NCI-H526 (cell line): ENCODE measurements at places on chromosomes 16 and 17.

DNA sequence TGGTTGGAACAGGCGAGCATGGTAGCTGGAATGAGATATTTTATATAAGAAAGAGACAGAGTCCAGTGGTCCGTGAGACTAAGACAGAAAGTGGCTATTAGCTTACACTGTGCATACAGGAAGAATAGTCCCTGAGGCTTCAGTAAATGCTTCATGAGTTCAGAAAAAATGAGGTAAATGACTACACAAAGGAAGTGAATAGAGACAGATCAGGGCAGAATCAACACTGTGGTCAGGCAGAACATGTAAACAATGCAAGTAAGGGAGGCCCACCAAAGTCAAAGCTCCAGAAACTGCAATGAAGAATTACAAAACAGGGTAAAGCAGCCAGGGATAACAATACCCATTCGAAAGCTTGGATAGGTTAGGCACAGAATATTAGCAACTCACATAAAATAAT is 4.8 kb downstream of the ABCA10 start:
- no peak for DNase-seq

GRCh38 chr16:4460936-4461249 is 13.5 kb downstream of the NMRAL1 start:
- no peak for DNase-seq

- DNase-seq, result no peak
These were observed 34.1 kb downstream of the GLP2R start for GRCh38 chr17:9859781-9860180.

DNA sequence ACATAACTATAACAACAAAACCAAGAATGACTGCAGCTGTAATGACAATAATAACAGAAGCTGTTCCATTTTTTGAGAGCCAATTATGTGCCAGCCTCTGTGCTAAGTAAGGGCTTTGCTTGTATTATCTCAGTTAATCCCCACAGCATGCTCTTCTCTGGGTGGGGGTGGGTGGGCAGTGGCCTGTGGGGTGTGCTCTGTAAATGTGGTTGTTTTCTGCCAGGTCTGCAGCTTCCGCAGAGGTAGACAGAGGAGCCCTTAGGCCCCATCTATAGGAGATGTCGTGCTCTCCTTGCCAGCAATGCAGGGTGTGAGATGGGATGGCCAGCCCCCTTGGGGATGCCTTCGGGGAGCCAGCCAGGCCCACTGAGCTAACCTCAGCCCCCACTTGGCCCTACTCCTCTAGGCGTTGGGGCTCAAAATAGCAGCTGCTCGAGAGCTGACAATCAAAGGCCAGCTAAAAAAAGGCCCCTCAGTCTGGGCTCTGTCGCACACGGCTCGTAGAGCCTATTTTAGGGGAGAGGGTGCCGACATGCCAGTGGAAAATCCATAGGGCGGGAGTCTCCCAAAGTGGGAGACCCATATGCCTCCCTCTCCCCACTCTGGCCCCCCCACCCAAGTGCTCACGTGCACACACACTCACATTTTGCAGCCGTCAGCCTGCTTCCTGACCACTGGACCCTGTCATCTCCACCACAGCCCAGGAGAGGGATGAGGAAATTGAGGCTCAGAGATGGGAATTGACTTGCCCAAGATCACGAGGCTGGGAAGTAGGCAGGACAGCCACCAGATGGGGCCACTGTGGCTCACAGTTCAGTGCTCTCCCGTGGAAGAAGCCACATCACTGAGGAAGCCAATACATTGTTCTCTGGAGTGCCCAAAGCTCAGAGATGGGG is 15.8 kb downstream of the CDH16 start:
- no peak for DNase-seq
